ENCODE measurements at places on chromosomes 1 and 21. TPM values are rescaled to one million over a fixed set of nuclear protein-coding genes. Genes with fewer than 3 reads are reported as not detected.
A peak's percentile ranks its signal among the peaks of the same experiment; 100 is the strongest.

GRCh38 chr1:39189592-39190041, 14.9 kb upstream of the MACF1 start:
- no peaks in the 10 kb centered on the region for H3K4me1 ChIP-seq
- no peak overlapping the region for H3K4me3 ChIP-seq
- DNase-seq, result no peak
- H3K27me3 ChIP-seq, result no peaks in the 10 kb centered on the region
- H3K36me3 ChIP-seq, result no peaks in the 10 kb centered on the region

GRCh38 chr1:32073299-32074229, 825 bp downstream of the TMEM39B start:
- no peaks in the 10 kb centered on the region for H3K27me3 ChIP-seq
- H3K36me3 ChIP-seq, result peaks cover 8% of the 10 kb centered on the region
- H3K4me1 ChIP-seq, result peaks cover 22% of the 10 kb centered on the region
- peak overlapping the region; percentile 83 for H3K4me3 ChIP-seq

The FAM72C gene
- not detected for total RNA-seq

- no peak for DNase-seq
- H3K4me1 ChIP-seq, result peaks cover 32% of the 10 kb centered on the region
- no peaks in the 10 kb centered on the region for H3K36me3 ChIP-seq
- no peak overlapping the region for H3K4me3 ChIP-seq
- no peaks in the 10 kb centered on the region for H3K27me3 ChIP-seq
Measured at GRCh38 chr1:239914751-239915231, 176.9 kb upstream of the FMN2 start.

DNA sequence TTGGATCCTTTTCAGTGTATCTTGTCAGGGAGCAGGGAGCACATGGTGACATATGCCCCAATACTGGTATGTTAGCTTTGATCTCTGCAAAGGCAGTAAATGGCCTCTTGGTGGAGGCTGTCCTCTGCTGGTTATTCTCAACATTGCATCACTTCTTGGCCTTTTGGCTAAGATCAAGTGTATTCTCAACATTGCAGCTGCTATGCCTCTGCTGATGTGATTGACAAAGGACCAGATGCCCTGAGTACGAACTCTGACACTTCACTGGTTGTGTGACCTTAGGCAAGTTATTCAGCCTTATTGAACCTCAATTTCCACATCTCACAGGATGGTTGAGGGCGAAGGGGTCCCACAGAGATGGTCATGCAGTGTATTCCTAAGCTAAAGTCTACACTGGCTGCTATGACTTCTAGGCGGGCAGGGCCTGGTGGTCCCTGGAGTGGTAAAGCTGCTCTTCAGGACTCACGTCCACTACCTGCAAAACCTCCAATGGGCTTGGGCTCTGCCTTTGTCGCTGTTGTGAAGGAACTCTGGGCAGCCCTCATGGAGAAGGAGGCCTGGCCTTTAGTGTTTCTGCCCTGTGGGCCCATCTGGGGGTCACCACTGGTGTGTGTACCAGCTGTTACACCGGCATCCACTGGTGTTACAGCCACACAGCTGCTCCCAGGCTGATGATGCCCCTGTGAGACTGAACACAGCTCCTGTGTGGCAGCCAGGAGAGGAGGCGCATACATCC, 64.8 kb downstream of the DNTTIP2 start:
- DNase-seq, result peak; percentile 74
- H3K27me3 ChIP-seq, result no peaks in the 10 kb centered on the region
- no peaks in the 10 kb centered on the region for H3K36me3 ChIP-seq
- no peak overlapping the region for H3K27ac ChIP-seq
- no peak overlapping the region for H3K4me3 ChIP-seq

The S100A9 gene
- total RNA-seq, result 251 TPM

The TRPM2 gene
- 3.0 TPM for total RNA-seq

GRCh38 chr1:189151361-189151760, 1326.3 kb downstream of the BRINP3 start:
- no peaks in the 10 kb centered on the region for H3K27me3 ChIP-seq
- no peaks in the 10 kb centered on the region for H3K36me3 ChIP-seq
- H3K4me3 ChIP-seq, result no peak overlapping the region
- no peak overlapping the region for H3K27ac ChIP-seq

- H3K36me3 ChIP-seq, result no peaks in the 10 kb centered on the region
- H3K4me3 ChIP-seq, result peak overlapping the region; percentile 45
- peak; percentile 83 for DNase-seq
- H3K4me1 ChIP-seq, result no peaks in the 10 kb centered on the region
- no peaks in the 10 kb centered on the region for H3K27me3 ChIP-seq
Measured at GRCh38 chr1:43934101-43934985, 742 bp downstream of the ARTN start.

DNA sequence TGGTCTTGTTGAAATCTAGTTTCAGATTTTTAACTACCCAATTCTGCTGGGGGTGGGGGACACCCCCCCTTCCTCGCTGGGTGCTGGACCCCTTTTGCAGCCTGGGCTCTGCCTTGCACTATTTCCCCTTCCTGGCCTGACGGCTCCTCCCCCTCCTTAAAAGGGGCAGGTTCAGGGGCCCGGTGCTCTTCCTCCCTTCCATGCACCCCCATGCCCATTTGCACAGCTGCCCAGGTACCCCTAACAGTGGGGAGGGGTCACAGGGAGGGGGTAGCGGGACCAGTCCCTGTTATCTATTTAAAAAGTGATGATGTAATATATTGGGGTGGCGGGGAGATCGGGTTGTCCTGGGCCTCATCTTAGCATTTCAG, 15.3 kb downstream of the ZBTB7B start:
- H3K27ac ChIP-seq, result peak overlapping the region; percentile 89
- peak; percentile 69 for DNase-seq
- H3K4me1 ChIP-seq, result peaks cover 24% of the 10 kb centered on the region
- no peaks in the 10 kb centered on the region for H3K27me3 ChIP-seq
- peak overlapping the region; percentile 55 for H3K4me3 ChIP-seq
- H3K36me3 ChIP-seq, result peaks cover 5% of the 10 kb centered on the region

DNA sequence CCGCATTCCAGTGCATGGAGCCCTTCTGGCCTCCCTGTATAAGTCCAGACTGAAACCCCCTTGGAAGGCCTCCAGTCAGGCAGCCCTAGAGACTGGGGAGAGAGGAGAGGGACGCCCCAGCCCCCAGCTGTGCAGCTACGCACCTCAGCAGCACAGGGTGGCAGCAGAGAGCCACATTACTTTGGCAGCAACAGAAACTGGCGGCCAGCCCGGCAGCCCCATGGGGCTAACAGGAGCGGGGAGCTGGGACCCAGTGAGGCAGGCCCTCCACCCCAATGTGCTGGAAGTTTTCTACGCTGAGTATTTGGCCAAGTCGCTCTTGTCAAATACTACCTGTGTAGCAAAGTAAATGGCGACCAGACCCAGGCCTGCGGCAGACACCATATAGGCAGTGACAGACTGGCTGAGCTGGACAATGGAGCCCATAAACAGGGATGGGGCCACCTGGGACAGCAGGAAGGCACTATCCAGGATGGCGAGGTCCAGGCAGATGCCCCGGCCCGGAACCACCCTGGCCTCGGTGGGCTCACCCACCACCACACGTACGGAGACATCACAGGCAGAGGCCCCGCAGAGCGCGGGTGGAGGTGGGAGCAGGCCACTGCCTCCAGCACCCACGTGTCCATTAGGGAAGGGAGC, 21.2 kb downstream of the SLC45A3 start:
- no peak overlapping the region for H3K27ac ChIP-seq
- no peak overlapping the region for H3K4me3 ChIP-seq
- H3K4me1 ChIP-seq, result peaks cover 4% of the 10 kb centered on the region
- no peaks in the 10 kb centered on the region for H3K27me3 ChIP-seq

- no peak overlapping the region for H3K4me3 ChIP-seq
- H3K36me3 ChIP-seq, result no peaks in the 10 kb centered on the region
- H3K27me3 ChIP-seq, result no peaks in the 10 kb centered on the region
- no peaks in the 10 kb centered on the region for H3K4me1 ChIP-seq
Measured at GRCh38 chr1:194342484-194343262, 1156.3 kb upstream of the B3GALT2 start.

- peak overlapping the region; percentile 18 for H3K27ac ChIP-seq
- H3K27me3 ChIP-seq, result no peaks in the 10 kb centered on the region
- peaks cover 39% of the 10 kb centered on the region for H3K4me1 ChIP-seq
- no peak overlapping the region for H3K4me3 ChIP-seq
Measured at GRCh38 chr1:153538315-153538821, 2.4 kb downstream of the S100A5 start.

- H3K4me1 ChIP-seq, result peaks cover 22% of the 10 kb centered on the region
- H3K27ac ChIP-seq, result no peak overlapping the region
- H3K27me3 ChIP-seq, result no peaks in the 10 kb centered on the region
Measured at GRCh38 chr1:201568859-201569294, 29.9 kb downstream of the NAV1 start.

The NBL1 gene
- total RNA-seq, result 128 TPM

DNA sequence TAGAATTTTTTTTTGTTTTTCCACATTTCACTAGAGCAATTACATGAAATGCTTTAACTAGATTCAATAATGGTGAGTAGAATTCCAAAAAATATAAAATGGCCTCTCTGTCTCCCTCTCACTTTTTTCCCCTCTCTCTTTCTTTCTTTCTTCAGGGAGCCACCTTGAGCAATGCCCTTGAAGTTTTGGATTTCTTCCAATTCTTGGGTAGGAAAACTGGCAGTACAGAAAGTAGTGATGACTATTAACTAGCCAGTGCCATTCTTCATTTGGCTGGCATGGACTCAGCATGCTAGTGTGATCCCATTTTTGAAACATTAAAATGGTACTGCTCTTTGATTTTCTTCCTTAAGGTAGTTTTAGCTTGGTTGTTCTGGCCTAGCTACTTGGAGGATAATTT, 4.5 kb upstream of the FNBP1L start:
- H3K36me3 ChIP-seq, result no peaks in the 10 kb centered on the region
- no peak for DNase-seq

The PRRX1 gene
- total RNA-seq, result 16.6 TPM

- H3K27ac ChIP-seq, result no peak overlapping the region
- no peaks in the 10 kb centered on the region for H3K36me3 ChIP-seq
- no peaks in the 10 kb centered on the region for H3K4me1 ChIP-seq
- no peaks in the 10 kb centered on the region for H3K27me3 ChIP-seq
Measured at GRCh38 chr1:50300297-50300696, 122.9 kb downstream of the DMRTA2 start.

DNA sequence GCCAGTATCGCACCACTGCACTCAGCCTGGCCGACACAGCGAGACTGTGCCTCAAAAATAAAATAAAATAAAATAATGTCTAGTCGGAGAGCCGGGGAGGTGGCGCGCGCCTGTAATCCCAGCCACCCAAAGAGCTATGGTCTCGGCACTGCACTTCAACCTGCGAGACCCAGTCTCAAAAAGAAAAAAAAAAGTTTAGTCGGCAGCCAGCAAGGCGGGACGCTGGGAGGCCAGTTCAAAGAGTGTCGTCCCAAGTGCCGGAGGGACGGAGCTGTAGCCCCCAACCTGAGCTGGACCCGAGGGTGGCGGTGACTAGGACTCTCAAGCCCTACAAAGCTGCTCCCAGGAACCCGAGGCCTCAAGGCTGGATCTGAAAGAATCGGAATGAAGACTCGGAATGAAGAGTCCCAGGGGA, 632 bp upstream of the FALEC start:
- no peaks in the 10 kb centered on the region for H3K36me3 ChIP-seq
- peak overlapping the region; percentile 87 for H3K27ac ChIP-seq
- peaks cover 26% of the 10 kb centered on the region for H3K4me1 ChIP-seq
- H3K4me3 ChIP-seq, result peak overlapping the region; percentile 63
- no peaks in the 10 kb centered on the region for H3K27me3 ChIP-seq

GRCh38 chr1:148160343-148161052, 8.4 kb upstream of the NBPF11 start:
- no peak overlapping the region for H3K27ac ChIP-seq
- DNase-seq, result no peak
- H3K4me1 ChIP-seq, result no peaks in the 10 kb centered on the region

DNA sequence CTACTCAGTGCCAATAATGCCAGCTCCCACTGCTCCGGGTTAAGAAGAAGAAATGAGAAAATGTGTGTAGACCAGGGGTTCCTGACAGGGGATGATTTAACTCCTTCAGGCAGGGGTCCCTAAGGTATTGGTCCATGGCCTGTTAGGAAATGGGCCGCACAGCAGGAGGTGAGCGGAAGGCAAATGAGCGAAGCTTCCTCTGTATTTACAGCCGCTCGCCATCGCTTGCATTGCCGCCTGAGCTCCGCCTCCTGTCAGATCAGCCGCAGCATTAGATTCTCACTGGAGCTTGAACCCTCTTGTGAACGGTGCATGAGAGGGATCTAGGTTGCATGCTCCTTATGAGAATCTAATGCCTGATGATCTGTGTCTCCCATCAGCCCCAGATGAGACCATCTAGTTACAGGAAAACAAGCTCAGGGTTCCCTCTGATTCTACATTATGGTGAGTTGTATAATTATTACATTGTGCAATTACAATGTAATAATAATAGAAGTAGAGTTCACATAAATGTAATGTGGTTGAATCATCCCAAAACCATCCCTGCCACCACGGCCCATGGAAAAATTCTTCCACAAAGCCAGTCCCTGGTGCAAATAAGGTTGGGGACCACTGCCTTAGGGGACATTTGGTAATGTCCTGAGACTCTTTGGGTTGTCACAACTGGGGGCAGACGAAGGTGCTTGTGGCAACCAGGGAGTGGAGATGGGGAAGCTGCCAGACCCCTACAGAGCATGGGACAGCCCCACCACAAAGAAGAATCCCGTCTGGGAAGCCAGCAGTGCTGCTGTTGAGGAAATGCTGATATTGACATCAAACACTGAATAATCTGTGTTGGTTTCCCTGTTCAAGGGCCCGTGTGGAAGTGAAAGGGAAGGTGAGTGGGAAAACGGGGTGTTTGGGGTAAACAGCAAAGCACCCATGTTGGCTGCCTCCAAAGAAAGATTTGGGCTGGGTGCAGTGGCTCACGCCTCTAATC, 60.8 kb downstream of the DHRS3 start:
- H3K4me3 ChIP-seq, result no peak overlapping the region
- DNase-seq, result no peak
- H3K27ac ChIP-seq, result peak overlapping the region; percentile 88
- H3K4me1 ChIP-seq, result peaks cover 52% of the 10 kb centered on the region

The PLA2G2F gene
- total RNA-seq, result not detected

The CACHD1 gene
- 6.8 TPM for total RNA-seq

- no peaks in the 10 kb centered on the region for H3K27me3 ChIP-seq
- H3K4me1 ChIP-seq, result no peaks in the 10 kb centered on the region
- H3K36me3 ChIP-seq, result peaks cover 8% of the 10 kb centered on the region
- H3K27ac ChIP-seq, result no peak overlapping the region
- DNase-seq, result no peak
Measured at GRCh38 chr1:83909687-83910086, 89.2 kb downstream of the TTLL7 start.

Measured in sigmoid colon (tissue), 7 donors.